H54 (cell line): ENCODE measurements at places on chromosomes 2 and 18.

- DNase-seq = no peak
These were observed 86.2 kb downstream of the BCL2 start for GRCh38 chr18:63233334-63233733.

- no peak for DNase-seq
These were observed 306.2 kb downstream of the ALK start for GRCh38 chr2:29615183-29615582.

DNA sequence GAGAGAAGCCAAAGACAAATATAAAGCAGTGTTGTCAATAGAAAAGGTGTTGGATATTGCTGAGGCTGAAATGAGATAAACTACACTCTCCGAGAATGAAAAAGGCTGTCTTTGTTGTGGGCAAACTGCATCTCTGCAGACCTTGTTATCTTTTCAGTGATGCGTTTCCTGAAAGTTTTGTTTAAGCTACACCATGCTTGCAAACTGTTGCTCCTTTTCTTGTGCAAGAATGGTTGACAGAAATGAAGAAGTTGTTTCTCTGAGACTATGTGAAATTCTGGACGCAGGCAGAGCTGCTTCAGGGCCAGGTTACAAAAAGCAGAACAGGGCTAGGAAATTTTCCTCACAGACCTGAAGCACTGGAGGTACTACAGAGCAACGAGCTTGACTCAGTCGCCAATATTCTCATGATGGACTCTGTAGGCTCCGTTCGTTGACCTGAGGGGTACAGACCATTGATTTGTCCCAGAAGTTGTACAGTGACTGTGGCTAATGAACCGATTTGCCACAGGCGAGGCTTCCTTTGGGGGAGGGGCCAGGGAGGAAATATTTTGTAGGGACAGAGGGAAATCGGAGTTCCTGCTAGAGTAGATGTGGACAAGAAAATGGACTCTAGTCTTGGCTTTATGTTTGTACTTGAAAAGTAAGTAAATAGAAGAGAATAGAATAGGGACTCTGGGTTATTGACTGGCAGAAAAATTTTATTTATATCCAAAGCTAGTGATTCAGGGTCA lies 3.5 kb upstream of the ATL2 start:
- DNase-seq = no peak

DNA sequence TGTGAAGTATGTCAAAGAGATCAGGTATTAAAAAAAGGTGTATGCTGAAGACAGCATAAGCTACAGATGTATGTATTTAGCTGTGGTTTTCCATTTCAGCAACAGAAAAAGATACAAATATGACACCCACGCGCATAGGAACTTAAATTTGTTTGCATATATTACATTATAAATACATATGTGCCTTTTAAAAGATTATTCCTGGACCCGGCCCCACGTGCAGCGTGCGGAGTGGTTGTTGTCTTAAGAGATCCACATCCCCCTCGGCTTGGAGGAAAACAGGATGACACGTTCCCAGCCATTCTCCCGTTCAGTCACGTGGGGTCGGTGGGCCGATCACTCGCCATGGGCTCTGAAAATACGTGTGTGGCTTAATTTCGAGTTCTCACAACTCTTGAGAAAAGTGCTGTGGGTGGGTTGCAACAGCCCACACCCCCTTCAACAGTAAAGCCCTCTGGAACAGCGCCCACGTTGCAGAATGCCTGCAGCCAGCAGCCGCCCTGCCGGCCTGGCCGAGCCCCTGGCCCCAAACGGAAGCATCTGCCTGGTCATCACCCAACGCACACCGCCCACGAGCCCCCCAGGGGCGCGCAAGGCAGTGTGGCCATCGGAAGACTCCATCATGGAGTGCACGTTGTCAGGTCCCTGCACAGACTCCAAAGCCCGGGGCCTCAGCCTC lies 18.6 kb upstream of the KCNG2 start:
- DNase-seq = no peak

DNA sequence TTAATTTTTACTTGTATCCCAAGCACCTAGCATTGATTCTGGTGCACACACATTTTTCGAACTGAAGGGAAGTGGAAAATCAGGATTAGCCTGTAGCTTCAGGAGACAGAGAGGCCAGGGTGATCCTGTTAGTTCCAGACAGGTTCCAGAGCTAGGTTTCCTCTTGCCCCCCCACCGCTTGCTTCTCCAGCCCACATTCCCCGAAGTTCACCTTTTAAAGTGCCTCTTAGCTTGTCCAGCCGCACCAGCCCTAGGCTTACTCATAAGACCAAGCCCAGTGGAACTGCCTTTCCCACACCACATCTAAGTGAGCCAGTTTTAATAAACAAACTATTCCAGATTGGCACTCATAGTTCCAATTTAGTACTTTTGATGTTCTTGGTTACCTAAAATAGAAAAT lies 898.6 kb upstream of the KLHL29 start:
- no peak for DNase-seq

DNA sequence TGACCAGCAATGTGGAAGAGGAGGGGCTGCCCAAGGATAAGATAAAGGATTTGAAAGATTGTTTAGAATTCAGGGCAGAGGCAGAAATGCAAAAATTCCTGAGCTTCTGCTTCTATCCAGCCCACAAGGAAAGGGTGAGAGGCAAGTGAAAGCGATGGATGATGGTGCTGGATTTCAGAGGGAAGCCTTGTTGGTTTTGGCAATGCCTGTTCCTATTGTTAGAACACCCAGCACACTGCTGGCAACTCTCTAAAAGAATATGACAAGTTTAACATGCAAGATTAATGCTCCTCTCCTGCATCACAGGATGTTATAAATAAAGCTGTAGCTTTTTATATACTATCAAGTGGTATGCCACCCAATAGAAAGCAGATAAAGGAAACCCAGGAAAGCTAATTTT lies 92.6 kb downstream of the ZNF385B start:
- no peak for DNase-seq

GRCh38 chr2:122255924-122256323 lies 500.5 kb downstream of the TSN start:
- no peak for DNase-seq

DNA sequence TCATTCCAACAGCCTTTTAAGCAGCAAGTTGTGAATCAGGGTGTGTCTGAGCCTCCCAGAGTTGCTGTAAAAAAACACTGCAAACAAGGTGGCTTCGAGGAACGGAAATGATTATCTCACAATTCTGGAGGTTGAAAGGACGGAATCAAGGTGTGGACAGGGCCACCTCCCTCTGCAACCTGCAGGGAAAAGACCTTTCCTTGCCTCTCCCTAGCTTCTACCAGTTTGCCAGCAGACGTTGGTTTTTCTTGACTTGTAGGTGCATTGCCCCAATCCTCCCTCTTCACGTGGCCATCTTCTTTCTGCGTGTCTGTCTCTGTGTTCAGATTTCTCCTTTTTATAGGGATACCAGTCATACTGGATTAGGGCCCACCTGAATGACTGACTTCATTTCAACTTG lies 24.8 kb upstream of the TMEM131 start:
- DNase-seq = no peak

- no peak for DNase-seq
These were observed 8.3 kb downstream of the DSC2 start for GRCh38 chr18:31093880-31094279.

DNA sequence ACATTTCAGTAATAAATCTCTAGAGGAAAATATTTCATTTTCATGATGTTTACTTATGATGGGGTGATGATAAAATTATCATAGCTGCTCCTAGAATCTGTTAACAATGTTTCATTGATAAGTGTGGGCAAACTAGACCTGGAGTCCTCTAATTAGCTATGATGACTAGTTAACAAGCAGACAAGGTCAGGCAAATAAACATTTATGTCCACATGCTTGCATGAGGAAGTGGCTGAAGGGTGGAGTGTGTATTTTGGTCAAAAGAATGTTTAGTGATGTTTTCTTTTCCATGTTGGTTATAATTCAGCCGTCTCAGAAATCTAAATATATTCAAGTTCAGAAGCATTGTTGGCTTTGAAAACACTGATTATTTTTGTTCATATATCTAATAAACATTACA lies 99.9 kb upstream of the FN1 start:
- DNase-seq = no peak

- no peak for DNase-seq
These were observed 136.9 kb downstream of the PTGR3 start for GRCh38 chr18:75071866-75072671.

DNA sequence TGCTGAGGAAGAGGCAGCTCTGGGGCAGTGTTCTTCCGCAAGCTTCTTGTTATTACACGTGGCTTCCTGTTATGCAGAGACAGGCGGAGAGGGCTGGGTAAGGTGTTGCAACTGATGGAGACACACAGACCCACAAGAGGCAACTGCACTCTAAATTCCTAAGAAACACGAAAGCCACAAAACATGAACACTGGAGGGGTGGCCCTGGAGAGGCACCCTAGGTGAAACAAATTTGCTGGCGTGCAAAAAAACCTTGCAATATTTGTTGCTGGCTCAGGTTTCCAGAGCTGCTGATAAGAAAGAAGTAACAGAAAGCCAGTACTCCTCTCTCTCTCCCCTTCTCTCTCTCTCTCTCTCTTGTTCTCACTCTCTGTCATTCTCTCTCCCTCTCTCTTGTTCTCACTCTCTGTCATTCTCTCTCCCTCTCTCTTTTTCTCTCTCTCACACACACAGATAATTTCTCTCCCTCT lies 31.8 kb downstream of the ARHGAP25 start:
- DNase-seq = no peak

GRCh38 chr18:48157956-48158355 lies 227.5 kb upstream of the SMAD2 start:
- DNase-seq = no peak

DNA sequence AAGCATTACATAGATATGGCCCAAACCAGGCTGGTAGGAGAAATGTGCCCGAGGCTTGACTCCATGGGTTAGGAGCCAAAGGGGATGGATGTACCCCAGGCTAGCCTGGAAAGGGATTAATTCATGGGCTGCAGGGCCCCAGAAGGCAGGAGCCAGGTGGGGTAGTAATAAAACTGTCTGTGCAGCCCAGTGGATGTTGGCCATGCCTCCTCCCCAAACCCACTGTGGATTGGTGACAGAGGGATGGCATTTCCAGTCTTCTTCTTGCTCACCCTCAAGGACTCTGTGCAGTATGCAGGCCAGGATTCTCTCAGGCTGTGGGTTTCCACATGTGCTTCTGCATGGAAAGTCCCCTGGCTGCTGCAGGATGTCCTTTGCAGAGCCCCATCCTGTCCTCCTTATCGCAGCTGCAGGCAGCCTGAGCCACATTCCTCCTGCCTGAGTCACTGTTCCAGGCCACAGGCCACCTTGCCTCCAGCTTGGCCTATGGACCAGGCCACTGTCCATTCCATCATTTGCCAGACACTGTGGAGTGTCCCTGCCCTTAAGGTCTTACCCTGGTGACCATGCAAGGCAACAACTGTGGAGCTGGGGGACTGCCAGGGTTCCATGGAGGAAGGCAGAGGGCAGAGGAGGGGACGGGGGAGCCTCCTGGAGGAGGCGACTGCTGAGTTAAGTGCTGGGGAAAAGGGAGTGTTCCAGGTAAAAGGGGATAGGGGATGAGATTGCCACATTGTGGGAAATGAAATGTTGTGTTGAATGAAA lies 38.9 kb downstream of the INO80C start:
- peak; percentile 45 for DNase-seq

DNA sequence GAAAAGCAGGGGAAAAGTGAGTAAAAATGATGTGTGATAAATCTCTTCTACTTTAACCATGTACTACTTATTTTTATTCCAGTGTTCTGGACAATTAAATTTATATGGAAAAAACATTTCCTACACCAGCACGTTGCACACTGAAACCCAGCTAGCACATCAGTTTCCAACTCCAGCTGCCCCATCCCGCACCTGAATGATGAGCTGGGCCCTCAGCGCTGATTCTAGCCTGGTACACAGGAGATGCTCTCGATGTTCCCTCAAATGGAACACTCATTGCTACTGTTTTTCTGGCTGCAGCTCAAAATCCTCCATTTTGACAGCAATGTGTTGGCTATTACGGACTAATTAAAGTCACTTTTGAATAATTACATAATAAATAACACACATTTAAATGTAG lies 783.1 kb upstream of the FSHR start:
- no peak for DNase-seq

- DNase-seq = no peak
These were observed 41.3 kb downstream of the RRM2 start for GRCh38 chr2:10163498-10164486.

GRCh38 chr2:29417630-29418029 lies 302.4 kb downstream of the CLIP4 start:
- DNase-seq = no peak

DNA sequence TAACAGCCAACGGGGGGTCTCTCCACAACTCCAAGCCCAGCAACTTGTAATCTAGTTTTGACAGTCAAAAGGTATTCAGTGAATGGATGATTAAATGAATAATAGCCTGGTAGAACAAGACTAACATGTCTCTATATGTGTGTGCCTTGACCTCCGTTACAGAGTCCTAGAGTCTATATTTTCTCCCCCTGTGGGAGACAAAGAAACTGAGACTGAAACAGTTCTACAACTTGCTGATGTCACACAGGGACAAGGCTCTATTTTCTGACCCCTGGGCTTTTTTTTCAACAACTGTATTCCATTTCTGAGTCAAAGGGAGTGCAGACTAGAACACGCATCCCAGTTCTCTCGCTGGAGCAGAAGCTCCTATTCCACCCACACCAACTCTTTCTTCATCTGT lies 223.6 kb upstream of the AGAP1 start:
- no peak for DNase-seq

DNA sequence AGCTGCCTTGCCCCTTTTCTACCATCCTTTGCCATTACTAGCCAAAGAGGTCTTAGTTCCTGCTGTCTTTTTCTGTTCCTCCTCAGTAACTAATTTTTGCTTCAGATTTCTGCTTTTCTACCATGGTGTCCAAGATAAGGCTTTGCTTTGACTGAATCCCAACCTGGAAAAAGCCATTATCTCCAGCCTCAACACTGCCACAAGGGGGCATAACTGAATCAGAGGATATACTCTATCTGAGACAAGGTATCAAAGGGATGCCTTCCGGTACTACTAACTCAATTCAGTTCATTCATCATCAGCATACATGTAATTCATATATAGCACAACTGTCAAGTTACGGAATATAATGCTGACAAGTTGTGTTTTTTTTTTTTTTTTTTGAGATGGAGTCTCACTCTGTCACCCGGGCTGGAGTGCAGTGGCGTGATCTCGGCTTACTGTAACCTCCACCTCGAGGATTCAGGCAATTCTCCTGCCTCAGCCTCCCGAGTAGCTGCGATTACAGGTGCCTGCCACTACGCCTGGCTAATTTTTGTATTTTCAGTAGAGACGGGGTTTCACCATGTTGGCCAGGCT lies 11.4 kb downstream of the OSGEPL1 start:
- DNase-seq = peak; percentile 12

GRCh38 chr2:171447675-171448074 lies 13.6 kb downstream of the DCAF17 start:
- DNase-seq = no peak

GRCh38 chr2:64262071-64262470 lies 117.9 kb upstream of the PELI1 start:
- no peak for DNase-seq
